ENCODE measurements at places on chromosomes 4 and X.

DNA sequence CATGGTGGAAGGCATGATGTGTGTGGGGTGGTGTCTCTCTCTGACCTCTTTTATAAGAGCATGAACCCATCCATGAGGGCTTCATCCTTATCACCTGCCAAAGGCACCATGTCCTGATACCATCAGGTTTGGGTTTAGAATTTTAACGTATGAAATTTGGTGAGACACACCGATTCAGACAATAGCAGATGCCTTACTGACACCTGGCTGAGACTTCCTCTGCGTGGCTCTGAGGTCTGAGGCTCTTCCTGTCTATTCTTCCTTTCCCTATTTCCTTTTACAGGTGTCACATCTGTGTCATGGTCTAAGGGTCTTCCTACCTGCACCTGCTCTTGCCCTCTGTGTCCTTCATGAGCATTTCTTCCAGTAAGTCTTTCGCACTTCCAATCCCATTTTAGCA is 320.7 kb upstream of the CLNK start:
- no peak for DNase-seq

- DNase-seq, result no peak
Observed at GRCh38 chr4:102196221-102196620, 149.1 kb downstream of the SLC39A8 start.

DNA sequence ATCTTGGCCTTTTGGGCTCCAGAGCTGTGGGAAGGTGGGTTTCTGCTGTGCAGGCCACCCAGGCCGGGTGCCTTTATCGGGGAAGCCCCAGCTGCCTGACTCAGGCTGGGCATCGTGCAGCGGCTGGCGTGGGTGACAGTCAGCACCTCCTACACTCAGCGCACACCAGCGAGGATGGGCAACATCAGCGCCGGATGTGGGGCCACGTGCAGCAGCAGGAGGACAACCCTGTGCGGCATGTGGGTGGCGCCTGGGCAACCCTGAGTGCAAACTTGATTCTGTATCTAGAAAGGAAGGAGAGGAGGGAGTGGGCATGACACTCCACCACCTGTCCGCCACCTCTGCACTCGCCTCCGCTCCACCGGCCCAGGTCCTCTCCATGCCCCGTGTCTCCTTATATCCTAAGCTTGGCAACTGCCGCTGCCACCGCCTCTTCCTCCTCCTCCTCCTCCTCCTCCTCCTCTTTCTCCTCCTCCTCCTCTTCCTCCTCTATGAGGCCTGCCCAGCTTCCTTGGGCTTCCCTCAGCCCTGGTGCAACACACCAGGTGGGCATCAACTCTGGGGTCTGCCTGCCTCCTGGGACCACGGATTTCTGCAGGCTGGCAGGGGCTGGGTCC is 107.4 kb upstream of the AFAP1 start:
- no peak for DNase-seq

DNA sequence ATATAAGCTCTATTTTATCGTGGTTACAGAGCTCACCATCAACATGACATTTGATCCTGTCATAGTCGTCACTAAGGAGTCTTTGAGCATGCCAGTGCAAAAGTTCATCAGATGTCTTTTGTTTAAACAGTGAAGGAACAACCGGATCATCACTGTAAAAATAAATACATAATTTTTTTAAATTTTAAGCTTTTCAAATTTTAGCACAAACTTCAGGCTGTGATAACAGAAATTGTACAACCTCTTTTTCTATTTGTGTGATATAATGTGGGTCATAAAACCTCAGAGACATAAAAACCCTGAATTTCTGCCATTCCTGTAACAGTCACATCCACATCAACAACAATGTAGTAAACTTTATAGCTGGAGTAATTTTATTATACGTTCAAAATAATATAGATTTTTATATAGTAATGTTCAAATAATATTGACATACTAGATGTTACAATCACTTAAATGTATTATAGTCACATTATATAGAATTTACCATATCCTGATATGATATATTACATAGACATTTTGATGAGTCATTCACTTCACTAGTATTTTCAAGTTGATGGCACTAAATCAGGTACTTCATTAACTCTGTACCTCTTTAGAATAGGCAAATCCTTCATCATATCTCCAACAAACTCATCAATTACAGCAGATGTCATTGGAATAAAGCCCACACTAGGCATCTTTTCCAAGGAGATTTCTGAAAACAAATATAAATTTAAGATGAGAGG is 47.7 kb downstream of the DDX60L start:
- DNase-seq, result no peak

DNA sequence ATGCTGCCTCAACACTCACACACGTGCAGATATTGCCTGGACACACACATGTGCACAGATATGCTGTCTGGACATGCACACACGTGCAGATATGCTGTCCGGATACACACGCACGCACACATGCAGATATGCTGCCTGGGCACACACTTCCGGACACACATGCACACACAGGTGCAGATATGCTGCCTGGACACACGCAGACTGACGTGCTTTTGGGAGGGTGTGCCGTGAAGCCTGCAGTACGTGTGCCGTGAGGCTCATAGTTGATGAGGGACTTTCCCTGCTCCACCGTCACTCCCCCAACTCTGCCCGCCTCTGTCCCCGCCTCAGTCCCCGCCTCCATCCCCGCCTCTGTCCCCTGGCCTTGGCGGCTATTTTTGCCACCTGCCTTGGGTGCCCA is 14.7 kb downstream of the FGFRL1 start:
- DNase-seq, result no peak

DNA sequence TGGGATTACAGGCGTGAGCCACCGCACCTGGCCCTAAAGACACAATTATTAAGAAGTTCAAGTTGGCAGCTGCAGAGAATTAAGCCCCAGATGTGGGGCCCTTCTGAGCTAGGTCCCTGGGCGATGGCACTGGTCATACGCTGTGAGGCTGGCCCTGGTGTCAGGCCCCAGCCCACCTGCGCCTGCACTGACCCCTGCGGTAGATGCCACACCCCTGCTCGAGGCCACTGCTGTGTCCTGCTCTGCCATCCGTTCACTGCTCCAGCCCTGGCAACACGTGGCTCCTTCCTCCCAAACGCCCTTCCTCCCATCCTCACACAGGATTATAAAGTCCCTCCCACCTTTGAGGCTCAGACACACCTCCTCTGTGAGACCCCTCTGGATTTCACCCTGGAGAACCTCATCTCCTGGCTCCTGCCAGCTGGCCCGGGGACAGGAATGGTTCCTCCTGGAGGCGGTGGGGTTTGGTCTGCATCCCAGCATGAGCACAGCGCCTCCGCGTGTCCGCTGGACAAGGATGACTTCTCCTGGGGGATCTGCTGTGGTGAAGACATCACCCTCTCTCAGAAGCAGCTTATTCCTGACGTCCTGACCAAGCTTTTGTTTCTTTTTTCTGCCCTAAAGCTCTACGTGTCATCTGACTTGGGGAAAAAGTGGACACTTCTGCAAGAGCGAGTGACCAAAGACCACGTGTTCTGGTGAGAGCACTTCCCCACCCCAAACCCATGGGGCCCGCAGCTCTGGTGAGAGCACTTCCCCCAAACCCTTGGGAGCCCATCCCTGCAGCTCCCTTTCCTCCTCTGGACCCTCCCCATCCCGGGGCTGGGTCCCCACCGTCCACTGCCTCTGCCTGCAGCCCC is 219.0 kb upstream of the PSAPL1 start:
- DNase-seq, result no peak

GRCh38 chr4:128711361-128711760 is 98.1 kb upstream of the JADE1 start:
- no peak for DNase-seq

GRCh38 chrX:121120690-121121605 is 73.5 kb downstream of the GLUD2 start:
- DNase-seq, result no peak

DNA sequence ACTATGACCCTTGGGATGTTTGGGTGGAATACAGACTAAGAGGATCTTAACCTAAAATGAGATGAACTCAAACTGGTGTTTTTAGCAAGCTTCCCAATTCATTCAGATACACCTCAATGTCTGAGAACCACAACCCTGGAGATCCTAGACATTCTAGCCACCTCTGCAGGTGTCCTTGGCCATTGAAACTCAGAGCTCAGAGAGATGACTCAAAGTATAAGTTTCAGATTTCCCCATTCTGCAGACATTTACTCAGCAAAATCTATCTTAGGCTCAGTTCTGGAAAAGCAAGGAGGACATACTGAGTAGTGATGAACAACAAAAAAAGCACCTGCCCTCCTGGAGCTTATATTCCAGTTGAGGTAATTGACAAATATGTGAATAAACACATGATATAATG is 47.8 kb downstream of the COMMD8 start:
- DNase-seq, result no peak

- no peak for DNase-seq
Observed at GRCh38 chr4:80592950-80593349, 257.4 kb downstream of the CFAP299 start.

DNA sequence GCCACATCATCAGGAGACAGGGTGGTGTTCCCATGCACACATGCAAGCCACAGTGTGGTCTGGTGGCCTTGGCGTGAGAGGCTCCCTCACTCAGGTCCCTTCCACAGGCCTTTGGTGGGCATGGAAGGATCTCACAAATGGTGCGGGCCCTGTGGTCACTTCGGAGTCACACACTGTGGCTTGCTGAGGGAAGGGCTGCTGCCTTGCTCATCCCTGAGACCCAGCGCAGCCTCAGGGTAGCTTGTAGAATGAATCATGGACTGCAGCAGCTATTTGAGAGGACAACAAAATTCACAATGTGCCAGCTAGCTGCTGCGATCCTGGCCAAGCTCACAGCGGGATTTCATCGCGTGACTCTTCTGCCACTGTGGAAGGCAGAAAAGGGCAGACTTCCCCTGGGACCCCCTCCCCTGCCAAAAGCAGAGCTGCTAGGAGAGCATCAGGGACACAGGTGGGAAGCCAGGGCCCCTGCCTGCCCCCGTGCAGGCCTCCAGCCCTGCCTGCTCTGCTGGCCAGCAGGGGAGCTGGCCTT is 106.4 kb downstream of the ABLIM2 start:
- DNase-seq, result no peak

GRCh38 chrX:129496625-129497024 is 26.7 kb downstream of the SMARCA1 start:
- no peak for DNase-seq

DNA sequence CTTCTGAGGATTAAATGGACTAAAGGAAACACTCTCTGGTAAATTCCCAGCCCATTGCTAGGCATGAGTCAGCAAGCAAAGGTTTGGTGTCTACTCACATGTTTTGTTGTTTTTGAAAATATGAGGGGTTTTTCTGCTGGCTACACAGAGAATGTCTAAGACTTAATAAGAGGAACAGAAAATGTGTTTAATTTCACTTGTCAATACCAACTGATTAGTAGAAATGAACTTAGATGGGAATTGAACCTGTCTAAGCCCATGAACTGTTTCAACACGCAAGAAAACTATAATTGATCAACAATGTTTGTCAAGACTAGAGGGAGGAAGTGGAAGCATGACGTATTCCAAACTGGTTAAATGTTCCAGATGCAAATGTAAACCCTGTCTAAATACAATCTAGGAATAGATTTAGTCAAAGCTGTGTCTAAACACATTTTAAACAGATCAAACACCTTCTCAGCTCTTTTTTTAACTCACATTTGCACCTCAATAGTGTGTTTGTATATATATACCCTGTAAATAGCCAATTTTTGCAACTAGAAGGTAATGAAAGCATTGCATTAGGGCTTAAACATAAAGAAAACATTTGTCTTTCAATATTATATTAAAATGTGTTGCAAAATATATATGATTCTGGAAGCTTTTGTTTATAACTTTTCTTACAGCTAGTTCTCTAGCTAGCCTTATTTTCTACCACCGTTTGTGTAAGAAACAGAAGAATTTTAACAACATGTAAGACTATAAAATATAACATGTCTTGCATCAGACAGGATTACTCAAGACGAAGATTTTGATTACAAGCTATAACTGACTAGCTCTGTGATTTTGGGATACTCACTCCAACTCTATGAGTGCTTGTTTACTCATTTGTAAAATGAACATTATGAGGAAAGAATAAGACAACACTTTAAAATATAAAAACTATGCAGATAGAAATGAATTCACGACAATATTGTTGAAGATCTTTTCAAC is 607.8 kb downstream of the FSTL5 start:
- no peak for DNase-seq

DNA sequence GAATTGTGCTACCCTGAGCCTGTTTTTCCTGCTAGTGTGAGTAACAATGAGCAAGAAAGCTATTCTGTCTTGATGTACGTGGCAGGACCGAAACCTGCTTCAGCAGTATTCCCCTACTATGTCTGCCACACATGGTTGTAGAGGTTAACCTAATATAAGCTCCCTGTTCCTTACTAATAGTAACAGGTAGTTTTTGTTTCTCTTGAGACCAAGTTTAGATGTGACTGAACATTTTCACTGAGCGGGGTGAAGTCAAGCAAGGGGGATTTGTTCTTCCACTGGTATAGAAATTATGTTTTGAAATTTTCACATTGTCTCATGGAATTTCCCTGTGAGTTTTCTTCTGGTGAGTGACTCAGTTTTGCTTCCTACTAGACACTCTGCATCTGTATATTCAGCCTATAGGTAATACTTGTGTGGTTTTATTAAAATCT is 37.3 kb downstream of the RRAGB start:
- no peak for DNase-seq

GRCh38 chr4:168755598-168756477 is 254.2 kb downstream of the CBR4 start:
- DNase-seq, result no peak

GRCh38 chrX:74613370-74614092 is 893 bp downstream of the RLIM start:
- DNase-seq, result no peak

DNA sequence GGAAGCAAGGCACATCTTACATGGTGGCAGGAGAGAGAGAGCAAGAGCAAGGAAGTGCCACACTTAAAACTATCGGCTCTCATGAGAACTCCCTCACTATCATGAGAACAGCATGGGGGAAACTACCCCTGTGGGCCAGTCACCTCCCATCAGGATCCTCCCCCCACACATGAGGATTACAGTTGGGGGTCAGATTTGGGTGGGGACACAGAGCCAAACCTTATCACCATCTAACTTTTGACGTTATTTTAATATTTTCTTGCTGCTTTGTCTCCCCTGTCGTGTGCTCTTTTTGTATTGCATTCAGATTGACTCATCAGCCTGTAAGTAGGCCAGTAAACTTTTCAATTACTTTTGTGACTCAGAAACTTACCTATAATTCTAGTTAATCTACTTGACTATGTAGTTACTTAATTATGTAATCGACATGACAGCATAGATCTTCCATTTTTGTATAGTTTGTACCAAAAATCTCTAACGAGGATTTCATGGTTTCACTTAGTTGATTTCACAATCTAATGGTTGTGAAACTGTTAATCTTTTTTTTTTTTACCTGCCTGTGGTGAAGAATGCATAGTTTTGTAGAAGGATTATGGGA is 18.3 kb downstream of the STIM2 start:
- DNase-seq, result no peak

DNA sequence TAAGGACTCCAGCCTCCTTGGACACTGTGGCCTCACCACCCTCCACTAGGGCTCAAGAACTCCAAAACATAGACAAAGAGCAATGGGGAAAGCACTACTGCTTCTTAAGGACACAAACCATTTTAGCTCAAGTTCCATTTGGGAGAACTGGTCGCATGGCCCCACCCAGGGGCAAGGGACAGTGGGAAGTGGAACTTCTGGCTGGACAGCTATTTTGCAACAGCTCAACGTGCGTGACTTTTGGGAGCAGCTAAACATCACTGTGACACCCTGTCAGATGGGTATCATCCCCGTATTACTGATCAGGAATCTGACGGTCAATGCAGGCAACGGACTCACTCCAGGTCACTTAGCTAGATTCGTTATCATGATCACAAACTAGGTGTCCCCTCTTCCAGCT is 9.0 kb upstream of the GLOD5 start:
- DNase-seq, result no peak

- DNase-seq, result no peak
Observed at GRCh38 chr4:188412499-188412898, 273.3 kb downstream of the TRIML1 start.
